NAMALWA (cell line): ENCODE measurements at places on chromosomes 12 and 14.
A peak's percentile ranks its signal among the peaks of the same experiment; 100 is the strongest.

GRCh38 chr12:55707841-55708694, at the start of gene ITGA7:
Gene ITGA7, minus strand, starts transcription at chr12:55707904. Its CDS starts 222 bp downstream, at chr12:55707682.
- DNase-seq, result no peak

DNA sequence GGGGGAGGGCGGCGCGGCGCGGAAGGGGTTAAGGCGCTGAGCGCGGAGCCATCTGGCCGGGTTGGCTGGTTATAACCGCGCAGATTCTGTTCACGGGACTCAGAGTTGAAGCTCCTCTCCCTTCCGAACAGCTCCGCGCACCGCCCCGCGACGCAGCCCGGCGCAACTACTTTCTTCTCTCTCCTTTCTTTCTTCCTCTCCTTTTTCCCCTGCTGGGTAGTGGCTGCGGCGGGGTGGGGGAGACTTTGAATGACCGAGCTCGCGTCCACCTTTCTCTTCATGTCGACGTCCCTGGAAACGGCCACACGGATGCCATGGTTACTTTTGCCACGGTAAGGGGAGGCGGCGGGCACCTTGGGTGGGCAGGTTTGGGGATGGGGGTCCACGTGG, at the start of gene NTF3:
Gene NTF3 (plus strand): TSS at position 98 of the 390 bp plus-strand sequence. CDS start 217 bp downstream, at position 315.
- DNase-seq, result peak; percentile 78

GRCh38 chr14:26261368-26262122, 336.3 kb downstream of the NOVA1 start:
- DNase-seq, result no peak

DNA sequence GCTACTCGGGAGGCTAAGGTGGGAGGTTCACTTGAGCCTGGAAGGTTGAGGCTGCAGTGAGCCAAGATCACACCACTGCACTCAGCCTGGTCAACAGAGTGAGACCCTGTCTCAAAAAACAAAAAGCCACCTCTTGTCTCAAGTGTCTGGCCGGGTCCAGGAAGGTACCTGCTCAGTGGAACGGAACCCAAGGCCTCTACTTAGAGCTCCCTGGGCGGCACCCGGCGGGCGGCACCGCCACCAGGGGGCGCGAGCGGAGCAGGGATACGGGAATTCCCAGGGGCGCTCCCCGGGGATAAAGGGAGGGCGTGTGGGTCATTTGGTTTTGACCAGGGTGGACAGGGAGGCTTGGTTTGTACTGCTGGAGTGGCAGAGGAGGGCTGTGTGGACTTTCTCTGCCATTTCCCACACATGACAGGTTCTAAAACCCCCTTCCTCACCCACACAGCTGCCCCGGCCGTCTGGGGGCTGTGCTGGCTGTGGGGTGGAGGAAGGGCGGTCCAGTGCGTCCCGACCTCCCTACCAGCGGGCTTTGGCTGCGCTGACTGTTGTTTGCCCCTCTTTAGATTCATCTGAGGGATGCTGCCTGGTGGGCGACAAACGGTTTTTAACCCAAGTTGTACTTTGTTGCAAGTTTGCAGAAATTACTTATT, 91.4 kb downstream of the SETD3 start:
- DNase-seq, result peak; percentile 36

DNA sequence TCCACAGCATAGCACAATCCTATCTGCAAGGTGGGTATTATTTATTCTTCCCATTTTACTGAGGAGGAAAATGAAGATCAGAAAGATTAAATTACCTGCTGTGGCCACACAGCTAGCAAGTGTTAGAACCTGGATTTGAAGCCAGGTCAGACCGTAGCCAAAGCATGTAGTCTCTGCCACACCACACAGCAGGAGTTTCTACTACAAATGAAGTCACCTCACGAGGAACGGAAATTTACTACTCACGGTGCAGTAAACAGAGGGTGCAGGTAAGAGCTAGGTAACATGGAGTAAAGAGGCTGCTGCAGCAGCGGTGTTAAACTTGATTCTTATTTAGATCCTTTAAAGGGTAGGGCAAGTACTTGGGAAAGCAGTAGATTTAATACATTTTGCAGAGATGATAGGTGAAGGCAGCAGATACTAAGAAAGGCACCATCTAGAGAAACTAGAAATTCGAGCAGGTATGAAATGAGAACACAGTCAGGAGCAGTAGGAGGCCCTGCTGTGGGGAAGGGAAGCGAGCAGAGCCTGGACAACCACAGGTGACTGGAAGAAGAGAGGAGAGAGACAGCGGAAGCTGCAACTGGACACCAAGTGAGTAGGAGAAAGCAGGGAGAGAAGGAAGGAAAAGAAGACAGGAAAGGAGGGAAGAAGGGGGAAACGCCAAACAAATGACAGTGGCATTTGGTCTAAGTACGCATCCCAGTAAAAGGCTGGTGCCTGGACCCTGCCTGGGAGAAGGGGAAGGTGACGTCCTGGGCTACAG, 21.5 kb downstream of the SPTB start:
- DNase-seq, result no peak

GRCh38 chr12:117744418-117744817, 224.4 kb downstream of the KSR2 start:
- DNase-seq, result no peak

DNA sequence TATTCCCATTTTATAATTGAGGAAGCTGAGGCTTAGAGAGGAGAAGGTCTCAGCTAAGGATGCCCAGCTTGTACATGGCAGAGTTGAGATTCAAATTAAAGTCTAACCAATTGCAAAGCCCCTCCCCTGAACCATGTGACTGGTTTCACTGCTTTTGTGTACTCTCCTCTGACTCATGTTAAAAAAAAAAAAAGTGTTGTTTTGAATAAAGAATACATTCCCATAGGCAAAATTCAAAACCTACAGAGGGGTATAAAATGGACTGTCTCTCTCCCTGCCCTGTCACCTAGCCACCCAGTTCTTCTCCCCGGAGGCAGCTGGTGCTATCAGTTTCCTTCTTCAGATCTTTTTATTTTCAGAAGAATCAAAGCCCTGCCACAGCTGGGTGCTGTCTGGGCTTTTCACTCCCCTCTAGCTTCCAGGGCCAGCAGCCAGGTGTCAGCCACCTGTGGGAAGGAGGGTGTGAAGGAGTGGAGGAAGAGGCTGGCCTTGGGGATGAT, 5.4 kb downstream of the PSMD9 start:
- DNase-seq, result peak; percentile 30

DNA sequence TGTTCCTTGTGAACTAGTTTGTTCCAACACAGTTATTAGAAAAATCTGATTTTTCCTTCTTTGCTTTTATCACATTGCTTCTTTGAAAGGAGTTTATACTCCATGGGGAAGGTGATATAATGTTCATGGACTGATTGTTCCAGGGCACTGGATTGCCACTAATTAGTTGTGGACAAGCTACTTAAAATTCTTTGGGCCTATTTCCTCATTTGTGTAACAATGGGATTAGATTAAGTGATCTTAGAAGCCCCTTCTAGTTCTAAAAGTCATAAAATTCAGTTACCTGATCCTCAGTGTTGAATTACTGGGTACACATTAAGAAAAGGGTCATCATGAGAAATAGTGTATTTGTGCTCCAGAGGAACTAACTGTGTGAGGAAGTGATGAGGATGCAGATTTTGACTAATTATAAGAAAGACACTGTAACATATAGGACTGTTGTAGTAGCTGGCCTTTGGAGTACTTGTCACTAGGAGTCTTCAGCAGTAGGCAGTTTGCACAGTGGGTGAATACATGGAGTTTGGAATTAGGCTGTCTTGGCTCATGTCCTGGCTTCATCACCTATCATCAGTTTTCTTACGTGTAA, 82.2 kb downstream of the MIA2 start:
- DNase-seq, result no peak

DNA sequence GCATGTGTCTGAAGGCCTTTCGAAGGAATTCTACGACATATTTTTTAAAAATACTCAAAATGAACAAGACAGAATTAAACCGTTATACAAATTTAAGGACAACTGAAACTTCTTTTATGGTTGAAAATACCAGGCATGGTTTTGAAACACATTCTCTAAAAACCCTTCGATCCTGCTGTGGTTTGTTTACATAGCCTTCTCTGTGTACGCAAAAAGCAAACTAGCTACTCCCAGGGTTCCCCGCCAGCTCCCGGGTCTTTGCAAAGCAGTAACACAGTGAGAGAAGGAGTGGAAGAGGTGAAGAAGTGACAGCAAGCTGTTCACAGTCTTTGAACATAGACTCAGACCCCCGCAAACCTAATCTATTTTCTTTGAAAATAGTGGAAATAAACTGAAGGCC, 2.2 kb upstream of the TC2N start:
- DNase-seq, result no peak

GRCh38 chr12:16241346-16241745, 36.1 kb downstream of the SLC15A5 start:
- no peak for DNase-seq

- peak; percentile 61 for DNase-seq
Measured at GRCh38 chr12:89470741-89471509, 53.7 kb downstream of the GALNT4 start.

GRCh38 chr14:55111122-55111708, 17.8 kb upstream of the LGALS3 start:
- DNase-seq, result no peak

DNA sequence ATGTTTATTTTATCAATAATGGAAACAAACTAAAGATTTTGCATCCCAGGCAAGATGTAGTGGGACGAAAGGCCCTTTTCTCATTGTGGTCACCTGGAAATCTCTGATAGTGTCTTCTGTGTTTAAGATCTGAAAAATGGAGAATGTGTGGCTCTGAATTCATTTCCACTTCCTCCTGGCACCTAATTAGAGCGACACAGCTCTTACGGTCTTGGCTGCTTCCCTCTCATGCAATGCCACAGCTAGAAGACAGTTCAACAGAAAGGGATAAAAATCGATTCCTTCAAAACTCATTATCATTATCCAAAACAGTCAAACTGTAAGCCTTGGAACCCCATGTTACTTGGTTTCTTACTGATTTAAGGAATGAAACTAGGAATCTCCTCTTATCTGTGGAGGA, 9.3 kb downstream of the ST8SIA1 start:
- DNase-seq, result no peak

DNA sequence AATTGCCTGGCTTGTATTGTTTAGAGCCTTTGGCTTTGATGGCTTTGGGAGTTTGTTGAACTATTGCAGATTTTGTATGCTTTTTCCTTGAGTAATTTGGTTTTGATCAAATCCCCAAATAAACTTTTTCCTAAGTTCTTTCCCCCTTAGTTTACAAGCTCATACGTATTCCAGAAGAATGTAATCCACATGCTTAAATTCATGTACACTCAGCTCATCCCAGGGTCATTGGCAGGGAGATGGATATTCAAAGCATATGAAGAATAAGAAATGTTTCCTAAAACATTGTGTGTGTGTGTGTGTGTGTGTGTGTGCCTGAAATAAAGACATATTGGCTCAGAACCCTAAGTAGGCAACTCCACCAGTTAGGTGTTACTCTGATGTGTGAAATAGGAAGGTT, 89.4 kb downstream of the TMEM30B start:
- DNase-seq, result no peak

DNA sequence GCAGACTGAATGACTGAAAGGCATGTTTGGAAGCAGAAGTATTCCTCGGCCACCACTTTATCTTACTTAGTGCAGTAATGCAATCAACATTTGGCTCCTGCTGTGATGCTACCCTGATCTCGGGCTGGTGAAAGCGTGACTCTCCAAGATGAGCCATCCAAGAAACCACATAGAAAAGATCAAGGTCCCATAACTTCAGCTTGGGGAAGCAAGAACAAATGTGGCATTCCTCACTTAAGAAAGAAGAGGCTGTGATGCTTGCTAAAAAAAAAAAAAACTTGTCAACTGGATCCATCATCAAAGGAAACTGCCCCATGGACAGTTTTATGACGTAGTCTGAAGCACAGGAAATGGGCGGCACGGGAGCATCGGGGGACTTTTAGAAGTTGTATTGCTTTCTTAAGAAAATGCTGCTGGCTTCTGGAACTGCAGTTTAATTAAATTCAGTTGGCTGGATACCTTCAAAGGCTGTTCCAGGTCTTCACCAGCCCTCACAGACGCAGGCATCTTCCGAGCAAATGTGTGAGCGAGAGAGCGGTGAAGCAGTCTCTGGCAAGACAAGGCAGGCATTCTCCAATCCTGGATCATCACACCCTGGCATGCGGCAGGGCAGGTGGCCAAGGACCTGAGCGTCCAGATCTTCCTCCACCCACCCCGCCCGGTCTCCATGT, 38.2 kb upstream of the MAP1LC3B2 start:
- DNase-seq, result no peak

- DNase-seq, result no peak
Measured at GRCh38 chr14:42002141-42002540, 395.5 kb downstream of the LRFN5 start.
